NCI-H446 (cell line): ENCODE measurements at places on chromosomes 6 and 20.

DNA sequence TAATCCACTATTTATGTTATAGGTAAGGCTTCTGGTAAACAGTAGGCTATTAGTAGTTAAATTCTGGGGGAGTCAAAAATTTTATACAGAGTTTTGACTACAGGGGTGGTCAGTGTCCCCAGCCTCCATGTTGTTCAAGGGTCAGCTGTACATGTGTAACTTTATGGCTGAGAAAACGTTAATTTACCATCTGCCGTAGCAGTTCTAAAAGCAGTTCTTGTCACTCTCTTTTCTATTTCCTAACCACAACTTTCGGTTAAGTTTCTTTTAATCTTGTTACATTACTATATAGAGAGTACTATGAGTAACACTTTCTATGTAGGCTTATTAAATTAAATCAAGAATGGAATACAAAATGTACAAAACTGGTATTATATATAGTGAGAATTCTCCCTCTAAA lies 21.6 kb upstream of the KIF6 start:
- DNase-seq: no peak

GRCh38 chr6:158817728-158818580 lies 1.2 kb downstream of the EZR start:
- peak; percentile 77 for DNase-seq

DNA sequence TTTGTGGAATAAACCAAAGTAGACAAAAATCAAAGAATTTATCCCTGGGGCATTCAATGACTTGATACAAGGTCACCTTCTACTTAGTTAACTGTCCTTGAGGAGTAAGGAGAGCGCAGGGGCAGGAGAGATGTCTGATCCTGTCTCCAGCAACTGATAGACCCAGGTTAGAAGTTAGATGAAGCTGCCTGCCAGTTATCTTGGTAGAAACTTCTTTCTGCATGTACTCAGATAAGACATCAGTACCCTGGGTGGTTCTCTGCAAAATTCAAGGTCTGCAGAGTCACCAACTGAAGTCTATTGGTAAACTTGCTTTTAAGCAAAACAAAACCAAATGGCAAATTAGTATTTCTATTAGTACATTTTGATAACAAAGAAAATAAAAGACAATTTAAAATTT lies 2.7 kb downstream of the SGK1 start:
- DNase-seq: no peak

GRCh38 chr20:59042151-59042795 lies at the start of gene PRELID3B:
TSS of gene PRELID3B (minus strand) at chr20:59042786. CDS start at chr20:59042730, 56 bp downstream.
- DNase-seq: no peak

GRCh38 chr6:80488190-80488589 lies 381.7 kb downstream of the BCKDHB start:
- no peak for DNase-seq

GRCh38 chr20:1841554-1842140 lies 53.6 kb upstream of the SIRPA start:
- peak; percentile 58 for DNase-seq

DNA sequence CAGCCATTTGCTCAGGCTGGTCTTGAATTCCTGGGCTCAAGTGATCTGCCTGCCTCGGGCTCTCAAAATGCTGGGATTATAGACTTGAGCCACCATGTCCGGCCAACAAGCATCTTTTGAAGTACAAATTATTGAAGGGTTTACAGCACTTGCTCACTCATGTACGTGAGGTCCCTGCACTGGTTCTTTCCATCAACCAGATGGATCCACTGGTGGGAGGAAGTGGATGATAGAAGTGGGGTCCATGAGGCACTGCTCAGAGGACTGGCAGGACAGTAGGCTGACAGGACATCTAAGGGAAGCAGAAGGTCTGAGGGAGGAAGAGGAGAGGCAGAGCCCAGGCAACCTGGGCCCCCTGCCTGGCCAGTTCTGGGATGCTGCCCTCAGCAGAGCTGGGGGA lies 109.2 kb upstream of the NXT1 start:
- DNase-seq: no peak

GRCh38 chr6:90413867-90414266 lies 117.2 kb upstream of the BACH2 start:
- peak; percentile 79 for DNase-seq

GRCh38 chr6:26009817-26010216 lies 47.2 kb downstream of the TRIM38 start:
- DNase-seq: no peak

DNA sequence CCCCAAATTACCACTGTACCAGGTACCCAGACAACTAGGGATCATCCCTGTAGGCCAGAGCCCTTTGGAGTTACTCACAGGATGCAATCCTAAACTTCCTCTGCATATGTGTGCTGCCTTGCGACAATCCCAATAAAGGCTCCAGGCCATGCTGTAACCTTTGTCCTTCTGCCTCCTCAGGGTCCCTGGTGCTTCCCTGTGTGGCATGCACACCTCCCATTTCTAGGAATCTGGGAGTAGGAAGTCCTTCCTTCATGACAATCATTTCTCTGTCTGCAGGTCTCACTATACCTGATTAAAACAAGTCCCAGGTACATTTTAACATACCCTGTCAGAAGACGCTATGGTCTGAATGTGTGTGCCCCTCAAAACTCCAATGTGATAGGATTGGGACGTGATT lies 37.0 kb upstream of the MCUR1 start:
- no peak for DNase-seq

- DNase-seq: no peak
Measured at GRCh38 chr20:1422753-1423152, 29.9 kb upstream of the FKBP1A start.

DNA sequence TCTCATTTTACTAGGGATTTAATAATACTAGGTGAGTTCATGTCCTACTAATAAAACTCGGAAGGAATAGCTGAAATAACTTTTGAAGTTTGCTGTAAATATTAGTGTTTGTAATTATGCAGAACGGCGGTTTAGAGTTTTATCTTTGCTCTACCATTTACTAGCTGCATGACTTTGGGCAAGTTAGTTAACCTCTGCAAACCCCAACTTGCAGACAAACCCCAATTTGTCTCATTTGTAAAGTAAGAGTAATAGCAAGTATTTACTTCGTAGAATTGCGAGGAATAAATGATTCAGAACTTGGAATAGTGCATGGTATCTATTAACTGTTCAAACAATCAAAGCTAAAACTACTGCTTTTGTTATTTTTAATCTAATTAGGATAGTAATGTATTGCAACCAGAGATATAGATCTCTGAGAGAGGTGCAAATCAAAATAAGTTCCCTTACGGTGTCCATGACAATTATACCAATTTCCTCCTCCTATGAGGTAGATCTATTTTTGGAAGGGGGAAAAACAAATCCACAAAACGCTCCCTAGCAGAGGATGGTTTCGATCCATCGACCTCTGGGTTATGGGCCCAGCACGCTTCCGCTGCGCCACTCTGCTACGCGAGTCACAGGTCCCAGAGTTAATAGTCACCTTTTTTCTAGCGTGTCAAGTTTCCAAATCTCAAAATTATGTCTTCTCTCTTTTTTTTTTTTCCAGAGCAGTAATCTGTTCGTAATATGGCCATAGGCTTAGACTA lies 35.1 kb upstream of the BTN3A2 start:
- DNase-seq: peak; percentile 74

- no peak for DNase-seq
Measured at GRCh38 chr20:43824309-43825050, 90.2 kb upstream of the TOX2 start.

GRCh38 chr6:128099571-128100197 lies 198.8 kb upstream of the THEMIS start:
- DNase-seq: no peak

- DNase-seq: no peak
Measured at GRCh38 chr20:41499064-41499463, 119.1 kb downstream of the CHD6 start.

GRCh38 chr6:85865420-85866369 lies 223.0 kb upstream of the SYNCRIP start:
- DNase-seq: no peak

DNA sequence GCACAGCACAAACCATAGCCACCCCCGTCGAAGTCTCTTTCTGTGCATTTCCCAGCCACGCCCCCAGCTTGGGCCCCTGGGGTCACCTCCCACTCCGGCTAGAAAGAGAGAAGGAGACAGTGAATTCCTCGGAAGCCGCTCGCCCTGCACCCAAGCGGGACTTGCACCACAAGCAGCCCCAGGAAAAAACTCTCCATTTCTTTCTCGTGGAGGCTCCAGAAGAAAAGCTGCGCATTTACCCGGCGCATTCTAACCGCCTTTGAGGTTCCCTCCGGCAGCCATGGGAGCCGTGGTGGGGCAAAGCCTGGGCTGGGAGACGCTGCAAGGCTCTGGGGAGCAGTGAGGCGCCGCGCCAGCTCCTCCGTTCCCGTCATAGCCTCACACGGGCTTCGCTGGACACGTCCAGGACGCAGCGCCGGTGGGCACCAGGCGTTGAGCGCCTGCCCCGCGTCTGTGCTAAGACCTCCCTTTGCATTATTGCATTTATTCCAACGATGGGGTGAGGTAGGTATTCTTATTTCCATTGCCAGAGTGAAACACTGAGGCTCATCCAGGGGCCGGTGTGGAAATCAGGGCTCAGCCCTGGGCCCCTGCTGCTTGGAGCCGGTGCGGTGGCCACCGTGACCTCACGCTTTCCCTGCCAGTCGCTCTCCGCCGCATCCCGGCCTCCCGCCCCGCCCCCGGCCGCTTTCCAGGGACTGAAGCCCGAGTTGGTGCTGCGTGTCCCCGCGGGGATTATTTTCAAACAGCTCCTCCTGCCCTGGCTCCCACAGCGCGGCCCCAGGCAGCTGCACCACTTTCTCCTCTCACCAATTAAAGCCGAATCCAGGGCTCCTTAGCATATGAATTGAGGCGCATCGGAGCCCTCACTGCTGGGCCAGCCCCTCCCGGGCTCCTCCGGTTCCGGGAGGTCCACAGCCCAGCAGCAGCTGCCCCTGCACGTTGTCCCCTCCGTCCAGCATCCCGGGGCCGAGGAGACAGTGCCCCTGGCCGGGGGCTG lies 148.3 kb upstream of the AFDN start:
- DNase-seq: no peak

DNA sequence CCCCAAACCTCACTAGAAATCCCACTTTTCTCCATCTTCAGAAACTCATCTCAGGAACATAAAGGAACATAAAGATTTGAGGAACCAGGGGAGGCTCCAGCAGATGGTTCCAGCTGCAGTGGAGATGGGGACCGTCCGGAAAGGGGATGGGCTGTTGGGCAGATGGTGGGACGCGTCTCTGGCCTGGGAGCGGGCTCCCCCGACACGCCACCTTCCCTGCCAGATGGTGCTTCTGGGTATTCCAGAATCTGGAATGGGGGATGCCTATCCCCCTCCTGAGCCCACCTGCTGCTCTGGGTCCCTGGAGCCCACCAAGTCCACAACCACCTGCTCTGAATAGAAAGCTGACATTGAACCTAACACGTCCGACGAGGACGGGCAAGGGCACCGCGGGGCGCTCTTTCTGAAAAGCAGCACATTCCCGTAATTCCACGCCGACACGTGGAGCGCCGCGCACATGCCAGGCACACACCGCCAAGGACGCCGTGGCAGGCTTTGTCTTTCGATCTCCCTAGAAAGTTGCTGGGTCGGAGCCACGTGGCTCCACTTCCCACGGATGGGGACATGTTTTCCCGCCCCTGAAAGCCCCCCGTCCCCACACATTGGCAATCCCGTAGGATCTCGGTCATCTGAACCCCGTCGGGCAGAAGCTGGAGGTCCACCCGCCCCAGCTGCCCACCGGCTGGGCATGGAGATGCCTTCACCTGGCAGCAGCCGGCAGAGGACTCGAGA lies 27.3 kb downstream of the SLC2A4RG start:
- DNase-seq: no peak

DNA sequence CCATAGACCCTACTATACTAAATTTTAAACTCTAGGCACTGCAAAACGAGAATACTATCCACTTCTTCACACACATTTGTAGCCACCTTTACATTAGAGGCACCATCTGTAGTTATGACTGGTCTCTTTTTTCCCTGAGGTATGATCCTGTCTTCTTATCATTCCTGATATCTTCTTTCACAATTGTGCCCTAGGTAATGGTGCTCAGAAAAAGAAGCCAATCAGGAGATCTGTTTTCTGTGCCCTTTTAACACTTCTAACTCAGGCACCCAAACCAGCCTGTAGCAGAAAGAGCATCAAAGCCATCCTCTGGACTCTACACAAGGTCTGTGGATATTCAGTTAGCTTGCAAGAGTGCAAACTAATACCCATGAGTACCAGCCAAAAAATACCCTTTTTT lies 149.7 kb upstream of the SGK1 start:
- no peak for DNase-seq

DNA sequence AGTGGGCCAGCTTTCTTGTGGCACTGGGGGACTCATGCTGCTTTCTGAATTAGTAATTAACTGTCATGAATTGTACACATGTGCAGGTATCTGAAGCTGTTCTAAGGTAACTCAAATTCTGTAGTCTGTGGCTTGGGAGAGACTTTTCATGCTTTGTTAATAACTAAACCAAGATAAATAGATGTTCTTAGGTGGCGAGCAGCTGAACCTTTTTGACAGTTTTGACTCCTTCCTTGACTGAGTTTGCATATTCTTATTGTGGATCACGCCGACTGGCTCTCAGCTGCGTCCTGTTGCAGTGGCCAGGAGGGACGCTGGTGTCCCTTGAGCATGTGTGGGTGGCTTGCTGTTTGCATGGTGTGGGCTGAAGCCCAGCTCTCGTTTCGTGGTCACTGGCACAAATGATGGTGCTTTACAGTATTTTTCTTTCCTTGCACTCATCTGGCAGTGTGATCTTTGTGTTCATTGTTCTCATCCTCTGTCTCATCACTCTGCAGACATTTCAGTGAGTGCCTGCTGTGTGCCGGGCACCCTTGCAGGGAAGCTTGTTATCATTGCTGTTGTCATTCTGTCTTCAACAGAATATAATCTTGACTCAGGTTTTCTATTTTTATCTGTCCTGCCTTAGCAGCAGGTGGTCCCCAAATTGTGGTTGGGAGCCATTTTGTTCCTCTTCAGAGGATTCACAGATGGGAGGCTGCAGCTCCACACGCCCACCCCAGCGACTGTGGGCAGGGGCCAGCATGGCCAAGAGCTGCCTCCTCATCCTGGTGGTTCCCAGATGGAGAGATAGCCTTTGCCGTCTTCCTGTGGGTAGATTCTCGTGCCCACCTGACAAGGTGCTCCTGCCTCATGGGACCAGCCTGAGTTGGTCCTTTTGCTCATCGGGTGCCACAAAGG lies 39.6 kb downstream of the DUSP22 start:
- no peak for DNase-seq

DNA sequence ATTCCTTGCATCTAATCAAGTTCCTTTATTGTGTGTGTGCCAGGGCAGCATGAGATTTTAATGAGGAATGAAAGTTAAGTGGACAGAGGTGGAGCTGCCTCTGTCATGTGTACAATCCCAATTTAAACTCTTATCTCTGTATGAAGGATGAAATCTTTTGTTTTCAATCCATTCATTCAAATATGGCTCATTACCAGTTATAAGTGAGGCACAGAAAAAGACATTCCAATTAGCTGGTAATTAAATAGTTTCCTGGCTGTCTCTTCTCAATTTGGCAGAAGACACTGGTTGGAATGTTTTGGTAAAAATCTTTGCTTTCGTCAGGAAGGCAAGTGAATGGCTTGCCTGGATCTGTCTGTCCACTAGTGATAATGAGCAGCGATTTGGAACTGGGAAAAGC lies 46.4 kb downstream of the CLVS2 start:
- DNase-seq: peak; percentile 21

GRCh38 chr20:46458866-46459750 lies 52.7 kb upstream of the ELMO2 start:
- DNase-seq: no peak

GRCh38 chr20:40704828-40705227 lies 15.8 kb upstream of the MAFB start:
- DNase-seq: no peak
